CD14-positive monocyte (primary cell): ENCODE measurements at places on chromosomes 4 and X. TPM values are rescaled to one million over a fixed set of nuclear protein-coding genes. Genes with fewer than 3 reads are reported as not detected.

Gene RTL5
- 0.59 TPM for polyA plus RNA-seq

Gene ALB
- not detected for polyA plus RNA-seq

Gene SFRP2
- polyA plus RNA-seq = not detected

Gene UCP1
- polyA plus RNA-seq = not detected

DNA sequence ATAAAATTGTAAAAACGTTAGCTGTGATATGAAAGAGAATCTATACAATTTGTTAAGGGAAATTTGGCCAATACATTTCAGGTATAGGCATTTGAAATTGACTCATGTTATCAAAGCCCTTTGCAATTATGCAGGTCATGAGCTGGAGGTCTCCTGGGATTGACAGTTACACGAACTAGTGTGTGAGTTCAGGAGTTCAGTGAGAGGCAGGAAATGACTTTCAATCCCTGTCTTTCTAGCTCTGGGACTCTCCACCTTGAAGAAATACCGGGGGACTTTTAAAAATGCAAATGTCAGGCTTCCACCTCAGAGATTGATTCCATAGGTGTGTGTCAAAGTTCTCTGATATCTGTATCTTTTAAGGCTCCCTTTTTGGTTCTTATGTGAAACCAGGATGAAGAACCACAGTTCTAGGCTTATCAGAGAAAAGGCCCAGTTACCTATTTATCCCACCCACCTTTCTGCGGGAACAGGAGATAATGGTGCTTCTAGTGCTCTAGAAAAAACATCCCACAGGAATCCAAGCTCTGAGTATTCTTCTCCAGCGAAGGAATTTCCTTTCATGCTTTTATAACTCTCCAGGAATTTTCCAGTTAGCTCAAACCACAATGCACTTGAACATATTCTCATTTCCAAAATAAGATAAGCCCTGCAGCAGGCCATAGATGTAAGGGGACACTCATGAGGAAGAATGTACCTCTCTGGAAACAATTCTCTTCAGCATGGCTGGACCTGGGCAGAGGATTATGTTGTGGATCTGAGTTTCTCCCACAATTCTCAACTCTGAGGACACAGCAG, 501.0 kb downstream of the IDS start:
- H3K27me3 ChIP-seq = no peaks in the 10 kb centered on the region
- H3K36me3 ChIP-seq = no peaks in the 10 kb centered on the region
- no peak overlapping the region for H3K27ac ChIP-seq
- H3K4me1 ChIP-seq = no peaks in the 10 kb centered on the region
- no peak overlapping the region for H3K4me3 ChIP-seq

DNA sequence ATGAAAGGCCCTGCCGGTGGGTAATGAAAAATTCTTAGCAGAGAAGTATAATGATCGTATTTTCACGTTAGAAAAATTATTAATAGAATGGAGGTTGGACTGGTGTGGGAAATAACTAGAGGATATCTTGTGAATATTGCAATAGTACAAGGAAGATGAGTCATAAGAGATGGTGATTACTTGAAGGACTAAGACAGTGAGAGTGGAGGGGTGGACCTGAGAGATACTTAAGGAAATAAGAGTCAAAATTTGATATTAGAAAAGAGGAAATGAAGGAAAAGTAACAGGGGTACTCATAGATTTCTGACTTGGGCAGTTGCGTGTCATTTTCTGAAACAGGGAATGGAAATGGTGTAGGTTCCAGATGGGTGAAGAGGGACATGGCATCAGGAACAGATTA, 1.7 kb upstream of the USP53 start:
- no peak overlapping the region for H3K4me3 ChIP-seq
- no peaks in the 10 kb centered on the region for H3K27me3 ChIP-seq
- peak; percentile 66 for DNase-seq
- H3K4me1 ChIP-seq = peaks cover 51% of the 10 kb centered on the region

- H3K36me3 ChIP-seq = no peaks in the 10 kb centered on the region
- H3K4me1 ChIP-seq = no peaks in the 10 kb centered on the region
- DNase-seq = no peak
- H3K4me3 ChIP-seq = no peak overlapping the region
- no peaks in the 10 kb centered on the region for H3K27me3 ChIP-seq
Observed at GRCh38 chrX:110208092-110208491, 109.8 kb downstream of the AMMECR1 start.

GRCh38 chrX:72306851-72307645, 1.3 kb upstream of the CITED1 start:
- peak overlapping the region; percentile 43 for H3K4me3 ChIP-seq
- H3K27me3 ChIP-seq = peaks cover 85% of the 10 kb centered on the region
- no peak overlapping the region for H3K27ac ChIP-seq
- no peaks in the 10 kb centered on the region for H3K36me3 ChIP-seq
- peak; percentile 62 for DNase-seq

DNA sequence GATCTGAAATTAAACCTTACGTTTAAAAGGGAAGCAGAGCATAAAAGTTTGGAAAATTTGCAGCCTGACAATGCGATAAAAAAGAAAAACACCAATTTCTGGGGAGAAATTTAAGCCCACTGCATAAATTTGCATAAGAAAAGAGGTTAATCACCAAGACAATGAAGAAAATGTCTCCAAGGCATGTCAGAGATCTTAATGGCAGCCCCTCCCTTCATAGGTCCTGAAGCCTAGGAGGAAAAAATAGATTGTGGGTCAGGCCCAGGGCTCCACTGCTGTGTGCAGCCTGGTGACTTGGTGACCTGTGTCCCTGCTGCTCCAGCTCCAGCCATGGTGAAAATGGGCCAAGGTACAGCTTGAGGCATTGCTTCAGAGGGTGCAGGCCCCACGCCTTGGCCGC, 264.0 kb upstream of the CT83 start:
- no peak overlapping the region for H3K4me3 ChIP-seq
- no peaks in the 10 kb centered on the region for H3K27me3 ChIP-seq
- H3K36me3 ChIP-seq = no peaks in the 10 kb centered on the region
- no peaks in the 10 kb centered on the region for H3K4me1 ChIP-seq

DNA sequence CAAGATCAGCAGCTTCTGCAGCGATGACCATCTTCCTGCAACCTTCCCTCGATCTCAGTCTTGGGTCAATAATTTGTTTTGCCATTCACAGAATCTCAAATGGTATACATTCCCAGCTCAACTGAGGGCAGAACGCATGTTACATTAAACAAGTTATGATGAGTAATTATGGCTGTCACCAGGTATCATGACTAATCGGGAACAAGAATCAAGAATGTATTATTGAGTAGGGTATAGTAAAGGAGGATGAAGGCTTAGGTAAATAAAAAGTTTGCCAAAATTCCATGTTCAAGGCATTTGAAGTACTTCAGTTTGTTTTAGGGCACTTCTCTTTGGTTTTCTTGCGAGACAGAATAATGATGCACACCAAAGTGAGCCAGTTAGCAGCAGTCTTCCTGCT, 194.1 kb downstream of the SH2D1A start:
- no peaks in the 10 kb centered on the region for H3K4me1 ChIP-seq
- H3K27me3 ChIP-seq = no peaks in the 10 kb centered on the region
- no peaks in the 10 kb centered on the region for H3K36me3 ChIP-seq
- H3K4me3 ChIP-seq = no peak overlapping the region
- no peak for DNase-seq

GRCh38 chr4:17358241-17358640, 153.6 kb downstream of the QDPR start:
- DNase-seq = no peak
- H3K36me3 ChIP-seq = no peaks in the 10 kb centered on the region
- no peaks in the 10 kb centered on the region for H3K27me3 ChIP-seq
- H3K27ac ChIP-seq = no peak overlapping the region
- H3K4me1 ChIP-seq = no peaks in the 10 kb centered on the region

DNA sequence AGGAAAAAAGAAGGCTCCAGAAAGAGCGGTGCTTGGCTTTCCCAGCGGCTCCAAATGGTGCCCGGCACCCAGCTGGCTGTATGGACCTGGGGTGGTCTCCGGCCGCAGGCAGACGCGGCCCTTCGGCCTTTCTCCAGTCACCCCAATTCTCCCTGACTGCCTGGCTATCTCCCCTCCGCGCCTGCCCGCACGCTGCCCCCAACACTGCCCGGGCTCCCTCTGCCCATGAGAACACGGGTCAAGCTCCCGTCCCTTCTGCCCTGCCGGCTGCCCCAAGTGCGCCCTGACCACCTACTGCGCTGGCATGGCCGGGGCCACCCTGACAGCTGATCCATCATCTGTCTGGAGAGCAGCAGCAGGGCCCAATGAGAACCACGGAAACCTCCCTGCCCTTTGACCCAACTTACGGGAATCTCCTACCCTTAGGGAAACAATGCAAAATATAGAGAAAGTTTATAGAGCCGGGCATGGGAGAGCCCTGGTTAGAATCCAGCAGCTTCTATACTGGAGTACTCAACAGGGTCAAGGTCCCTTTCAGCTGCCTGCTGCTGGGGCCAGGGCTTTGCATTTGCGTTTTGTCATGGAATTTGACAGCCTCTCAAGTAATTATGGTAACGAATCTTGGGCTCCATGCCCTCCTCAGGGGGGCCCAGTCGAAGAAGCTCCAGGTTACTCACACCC, 1.2 kb upstream of the FAM3A start:
- peak overlapping the region; percentile 81 for H3K4me3 ChIP-seq
- no peaks in the 10 kb centered on the region for H3K36me3 ChIP-seq
- H3K27me3 ChIP-seq = no peaks in the 10 kb centered on the region
- no peak for DNase-seq
- H3K4me1 ChIP-seq = peaks cover 13% of the 10 kb centered on the region
- H3K27ac ChIP-seq = peak overlapping the region; percentile 84

- no peak for DNase-seq
- no peaks in the 10 kb centered on the region for H3K27me3 ChIP-seq
- no peaks in the 10 kb centered on the region for H3K4me1 ChIP-seq
- no peak overlapping the region for H3K4me3 ChIP-seq
- H3K27ac ChIP-seq = no peak overlapping the region
Observed at GRCh38 chr4:11151500-11151899, 277.2 kb downstream of the HS3ST1 start.

GRCh38 chr4:86048426-86048825, 311.4 kb downstream of the MAPK10 start:
- H3K4me1 ChIP-seq = no peaks in the 10 kb centered on the region
- no peak overlapping the region for H3K27ac ChIP-seq
- no peak overlapping the region for H3K4me3 ChIP-seq
- H3K36me3 ChIP-seq = no peaks in the 10 kb centered on the region
- no peaks in the 10 kb centered on the region for H3K27me3 ChIP-seq
